ENCODE measurements at places on chromosomes 4 and X. TPM values are rescaled to one million over a fixed set of nuclear protein-coding genes. Genes with fewer than 3 reads are reported as not detected.

DNA sequence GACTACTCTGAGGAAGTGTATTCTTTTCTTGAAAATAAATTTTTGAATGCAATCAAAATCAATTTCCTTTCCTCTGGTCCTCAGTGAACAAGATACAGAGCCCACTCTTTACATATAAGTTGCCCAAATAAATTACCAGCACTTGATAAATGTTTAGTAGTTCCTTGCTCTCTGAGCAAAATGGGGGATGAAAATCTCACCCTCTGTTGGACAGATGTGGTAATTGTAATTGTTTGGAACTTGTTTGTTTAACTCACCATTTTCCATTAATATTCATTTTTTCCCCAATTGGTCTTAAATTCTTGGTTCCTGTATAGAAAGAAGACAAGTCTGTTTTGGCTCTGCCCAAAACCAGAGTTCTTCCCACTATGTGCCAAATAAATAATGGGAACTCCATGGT, 146.3 kb downstream of the LDB2 start:
- H3K4me1 ChIP-seq, result no peaks in the 10 kb centered on the region
- H3K27me3 ChIP-seq, result no peaks in the 10 kb centered on the region
- no peaks in the 10 kb centered on the region for H3K36me3 ChIP-seq
- no peak overlapping the region for H3K27ac ChIP-seq
- DNase-seq, result no peak
- no peak overlapping the region for H3K4me3 ChIP-seq

DNA sequence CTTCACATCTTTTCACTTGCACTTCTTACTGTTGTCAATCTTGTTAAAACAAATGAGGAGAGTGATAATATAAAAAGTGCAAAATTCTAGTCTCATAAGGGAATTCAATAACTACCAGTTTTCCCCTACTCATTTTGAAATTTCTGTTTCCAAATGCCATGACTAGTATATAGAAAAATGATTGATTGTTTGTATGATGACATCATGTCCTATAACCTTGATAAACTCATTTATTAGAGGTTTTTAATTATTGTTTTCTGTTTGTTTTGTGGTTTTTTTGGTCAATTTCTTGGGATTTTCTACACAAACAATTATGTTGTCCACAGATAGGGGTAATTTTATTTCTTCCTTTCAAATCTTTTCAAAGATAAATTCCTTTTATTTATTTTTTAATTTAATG, 559.1 kb downstream of the TLL1 start:
- no peaks in the 10 kb centered on the region for H3K4me1 ChIP-seq
- H3K27ac ChIP-seq, result no peak overlapping the region
- H3K27me3 ChIP-seq, result no peaks in the 10 kb centered on the region
- no peak overlapping the region for H3K4me3 ChIP-seq
- no peaks in the 10 kb centered on the region for H3K36me3 ChIP-seq

- no peak overlapping the region for H3K27ac ChIP-seq
- H3K27me3 ChIP-seq, result no peaks in the 10 kb centered on the region
- DNase-seq, result no peak
- no peak overlapping the region for H3K4me3 ChIP-seq
Observed at GRCh38 chr4:156201050-156201449, 247.4 kb upstream of the CTSO start.

- DNase-seq, result no peak
- no peaks in the 10 kb centered on the region for H3K36me3 ChIP-seq
- H3K27me3 ChIP-seq, result peaks cover 14% of the 10 kb centered on the region
- H3K27ac ChIP-seq, result no peak overlapping the region
- H3K4me3 ChIP-seq, result no peak overlapping the region
- no peaks in the 10 kb centered on the region for H3K4me1 ChIP-seq
Observed at GRCh38 chr4:141121101-141121500, 12.2 kb downstream of the RNF150 start.

DNA sequence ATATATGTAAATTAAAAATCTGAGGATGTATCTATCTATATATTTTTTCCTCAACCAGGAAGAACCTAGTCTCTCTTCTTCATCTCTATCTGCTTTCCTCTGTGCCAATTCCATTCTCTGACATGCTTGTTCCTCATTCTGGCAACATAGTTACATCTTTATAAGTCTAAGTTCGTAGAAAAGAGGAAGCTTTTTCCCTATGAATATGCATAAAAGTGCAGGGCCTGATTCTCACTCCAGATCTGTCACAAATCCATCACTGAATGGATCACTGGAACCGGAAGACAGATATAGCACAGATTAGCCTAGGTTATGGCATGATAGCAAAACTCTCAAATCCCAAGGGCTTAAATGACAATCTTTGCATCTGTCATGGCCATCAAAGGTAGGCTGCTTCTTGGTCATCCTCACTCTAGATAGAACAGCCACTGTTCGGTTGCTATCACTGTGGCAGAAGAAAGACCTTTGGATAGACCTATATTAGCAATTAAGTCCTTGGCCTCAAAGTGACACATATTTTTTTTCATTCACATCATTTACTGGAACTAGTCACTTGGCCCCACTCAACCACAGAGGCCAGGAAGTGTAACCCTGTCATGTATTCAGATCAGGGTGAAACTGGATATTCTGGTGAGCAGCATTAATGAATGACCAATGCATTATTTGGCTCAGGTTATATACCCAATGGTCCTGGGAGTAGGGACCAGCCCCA, 22.2 kb downstream of the DTHD1 start:
- H3K27me3 ChIP-seq, result no peaks in the 10 kb centered on the region
- H3K4me3 ChIP-seq, result no peak overlapping the region
- no peak overlapping the region for H3K27ac ChIP-seq
- DNase-seq, result no peak

The OTUD6A gene
- not detected for total RNA-seq
